ENCODE measurements at places on chromosomes 12 and 14.

DNA sequence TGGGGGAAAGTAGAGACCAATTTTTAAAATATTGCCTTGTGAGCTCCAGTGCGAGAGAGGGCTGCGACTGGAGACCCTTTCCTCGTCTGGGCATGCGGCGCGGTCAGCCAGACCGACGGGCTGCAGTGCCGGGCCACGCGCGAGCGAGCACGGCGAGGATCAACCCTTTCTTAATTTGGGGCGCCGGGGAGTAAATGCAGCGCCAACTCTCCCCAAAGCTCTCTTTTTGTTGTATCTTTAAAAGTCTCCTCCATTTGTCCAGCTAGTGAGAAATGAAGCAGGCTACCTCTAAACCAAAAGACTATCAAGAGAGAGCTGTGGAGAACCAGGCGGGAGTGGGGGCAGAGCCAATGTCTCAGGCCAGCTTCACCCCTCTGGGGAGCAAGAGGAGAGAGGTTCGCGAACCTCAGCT is 1.4 kb downstream of the SIX1 start:
- no peak for DNase-seq

GRCh38 chr12:2409656-2410265 is 357.0 kb downstream of the CACNA1C start:
- DNase-seq = no peak

GRCh38 chr14:88985654-88986053 is 161.2 kb downstream of the TTC8 start:
- DNase-seq = no peak

- DNase-seq = no peak
Measured at GRCh38 chr14:21069388-21070082, 569 bp upstream of the ARHGEF40 start.

DNA sequence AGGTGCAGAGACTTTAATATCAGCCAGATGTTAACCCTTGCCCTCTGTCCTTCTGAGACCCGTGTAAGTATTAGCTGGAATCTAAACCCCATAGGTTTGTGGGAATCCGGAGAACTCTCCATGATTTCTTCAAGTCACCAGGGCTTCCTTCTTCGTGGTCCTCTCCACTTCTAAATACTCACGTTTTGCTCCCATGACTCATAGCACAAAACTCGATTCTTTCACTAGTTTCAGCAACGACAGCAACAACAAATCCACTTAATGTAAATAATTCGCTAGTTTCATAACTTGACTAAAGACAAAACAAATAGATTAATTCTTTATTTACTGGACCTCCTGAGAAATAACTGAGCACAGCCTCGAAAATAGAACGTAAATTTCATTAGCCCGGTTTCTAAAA is 4.4 kb upstream of the CLEC2A start:
- DNase-seq = no peak

DNA sequence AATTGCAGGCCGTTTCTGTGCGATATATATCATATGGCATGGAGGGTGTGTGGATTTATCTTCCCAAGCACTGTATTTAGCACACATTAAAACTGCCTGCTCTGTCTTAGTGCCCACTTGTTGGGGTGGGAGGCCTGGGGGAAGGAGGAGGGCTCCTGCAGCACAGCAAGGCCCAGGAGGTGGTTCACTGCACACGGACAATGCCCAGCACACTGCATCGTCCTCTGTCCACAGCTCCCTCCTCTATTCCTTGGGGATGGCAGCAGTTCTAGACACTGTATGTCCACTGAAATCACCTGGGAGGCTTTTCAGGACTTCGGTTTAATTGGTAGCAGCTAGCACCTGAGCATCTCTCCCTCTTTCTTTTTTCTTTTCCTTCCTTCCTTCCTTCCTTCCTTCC is 161.2 kb downstream of the KTN1 start:
- no peak for DNase-seq

DNA sequence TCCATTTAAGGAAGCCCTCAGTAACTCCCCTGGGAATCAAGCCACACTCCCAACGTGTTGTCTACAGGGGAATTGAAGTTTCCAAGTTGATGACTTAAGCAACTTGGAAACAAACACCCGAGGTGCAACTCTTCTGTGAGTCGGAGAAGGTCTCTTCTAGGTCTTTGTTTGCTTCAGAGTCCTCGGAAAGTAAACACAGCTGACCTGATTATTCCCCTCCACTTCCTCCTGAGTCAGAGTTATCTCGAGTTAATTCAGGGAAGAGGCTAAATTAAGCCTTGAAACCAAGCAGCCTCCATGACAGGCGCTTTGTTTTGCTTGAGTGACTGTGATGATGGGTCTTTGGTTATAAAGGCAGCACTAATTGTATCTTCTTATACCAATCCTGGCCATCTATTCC is 41.8 kb downstream of the TUNAR start:
- no peak for DNase-seq

DNA sequence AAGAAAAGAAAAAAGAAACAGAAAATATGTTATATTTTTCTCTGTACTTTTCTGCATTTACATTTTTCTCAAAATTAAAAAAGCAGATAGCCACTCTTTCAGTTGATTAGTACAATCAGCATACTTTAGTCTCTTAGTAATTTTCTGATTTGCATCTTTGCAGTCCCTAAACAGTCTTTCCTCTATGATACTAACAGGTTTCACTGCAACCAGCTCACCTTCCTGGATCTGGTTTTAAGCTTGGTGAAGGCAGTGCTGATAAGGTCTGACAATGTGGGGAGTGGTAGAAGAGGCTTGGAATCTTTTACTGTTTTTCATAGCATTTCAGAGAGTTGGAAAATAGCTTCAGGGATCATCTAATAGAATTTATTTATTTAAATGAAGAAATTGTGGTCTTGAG is 457.6 kb downstream of the ZFP36L1 start:
- no peak for DNase-seq

GRCh38 chr12:12899530-12900380 is 8.4 kb downstream of the GPRC5A start:
- no peak for DNase-seq

- DNase-seq = no peak
Measured at GRCh38 chr12:14111230-14111865, 129.9 kb upstream of the GRIN2B start.

GRCh38 chr14:89476354-89476896 is 59.4 kb upstream of the FOXN3 start:
- DNase-seq = no peak

- no peak for DNase-seq
Measured at GRCh38 chr12:64884728-64885127, 60.3 kb downstream of the TBC1D30 start.

Measured in CD4-positive, alpha-beta T cell treated with Interleukin-2 at 100 ng/mL for 4 hours (primary cell).